Cardiac fibroblast (primary cell): ENCODE measurements at places on chromosomes 5 and 9.

DNA sequence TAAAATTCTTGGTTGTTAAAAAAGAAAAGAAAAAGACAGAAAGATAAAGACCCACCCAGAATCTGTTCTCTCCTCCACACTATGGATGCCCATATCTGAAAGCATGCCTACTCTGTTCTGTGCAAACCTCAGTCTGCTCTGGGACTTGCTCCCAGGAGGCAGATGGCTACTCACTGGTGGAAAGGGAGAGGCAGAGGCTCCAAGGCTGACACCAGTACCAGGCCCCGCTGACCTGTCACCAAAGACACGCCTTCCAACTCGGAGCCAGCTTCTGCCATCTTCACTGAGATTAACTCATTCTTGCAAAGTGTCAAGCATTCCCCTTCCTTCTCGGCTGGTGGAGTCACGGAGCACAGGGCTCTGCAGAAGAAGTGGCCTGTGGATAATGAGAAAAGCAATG, 21.6 kb downstream of the SH3TC2 start:
- no peak for DNase-seq

DNA sequence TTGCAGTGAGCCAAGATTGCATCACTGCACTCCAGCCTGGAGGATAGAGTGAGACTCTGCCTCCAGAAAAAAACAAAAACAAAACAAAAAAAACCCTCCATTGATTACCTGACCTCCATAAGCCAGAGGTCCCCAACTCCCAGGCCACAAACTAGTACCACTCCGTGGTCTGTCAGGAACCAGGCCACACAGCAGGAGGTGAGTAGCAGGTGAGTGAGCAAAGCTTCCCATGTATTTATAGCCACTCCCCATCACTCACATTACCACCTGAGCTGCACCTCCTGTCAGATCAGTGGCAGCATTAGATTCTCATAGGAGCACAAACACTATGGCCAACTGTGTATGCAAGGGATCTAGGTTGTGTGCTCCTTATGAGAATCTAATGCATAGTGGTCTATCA, 13.7 kb upstream of the BTF3 start:
- DNase-seq, result no peak

DNA sequence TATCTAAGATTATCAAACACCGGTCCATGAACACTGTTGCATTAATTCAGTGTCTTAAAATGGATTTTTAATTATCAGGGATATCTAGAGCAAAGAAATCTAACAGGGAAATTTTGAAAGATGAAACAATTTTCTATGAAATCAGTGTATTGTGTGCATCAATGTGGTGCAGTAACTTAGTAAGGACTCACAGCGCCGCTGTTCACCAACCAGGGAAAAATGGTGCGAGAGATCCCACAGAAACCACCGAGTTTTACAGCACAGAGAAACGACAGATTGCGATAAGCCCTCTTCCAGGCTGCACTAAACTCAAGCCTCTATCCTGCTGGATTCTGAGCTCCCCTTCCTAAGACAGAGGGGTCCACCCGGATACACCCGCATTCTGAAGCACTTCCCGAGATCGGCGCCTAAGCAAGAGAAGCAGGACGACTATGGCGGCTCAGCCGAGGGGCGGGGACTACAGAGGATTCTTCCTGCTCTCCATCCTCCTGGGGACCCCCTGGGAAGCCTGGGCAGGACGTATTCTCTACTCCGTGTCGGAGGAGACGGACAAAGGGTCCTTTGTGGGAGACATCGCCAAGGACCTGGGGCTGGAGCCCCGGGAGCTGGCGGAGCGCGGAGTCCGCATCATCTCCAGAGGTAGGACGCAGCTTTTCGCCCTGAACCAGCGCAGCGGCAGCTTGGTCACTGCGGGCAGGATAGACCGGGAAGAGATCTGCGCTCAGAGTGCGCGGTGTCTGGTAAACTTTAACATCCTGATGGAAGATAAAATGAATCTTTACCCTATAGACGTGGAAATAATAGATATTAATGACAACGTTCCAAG, at the start of gene PCDHGA7:
Gene PCDHGA7, plus strand, starts transcription at position 274 of the 826 bp plus-strand sequence. Its CDS starts 158 bp downstream, at position 432.
- DNase-seq, result peak; percentile 48

GRCh38 chr9:126965541-126966428, 51.2 kb downstream of the RALGPS1 start:
- peak; percentile 81 for DNase-seq
